Kidney epithelial cell (primary cell): ENCODE measurements at places on chromosomes 2 and 18.

- DNase-seq, result no peak
These were observed 60.1 kb downstream of the POLR1A start for GRCh38 chr2:86045541-86045940.

DNA sequence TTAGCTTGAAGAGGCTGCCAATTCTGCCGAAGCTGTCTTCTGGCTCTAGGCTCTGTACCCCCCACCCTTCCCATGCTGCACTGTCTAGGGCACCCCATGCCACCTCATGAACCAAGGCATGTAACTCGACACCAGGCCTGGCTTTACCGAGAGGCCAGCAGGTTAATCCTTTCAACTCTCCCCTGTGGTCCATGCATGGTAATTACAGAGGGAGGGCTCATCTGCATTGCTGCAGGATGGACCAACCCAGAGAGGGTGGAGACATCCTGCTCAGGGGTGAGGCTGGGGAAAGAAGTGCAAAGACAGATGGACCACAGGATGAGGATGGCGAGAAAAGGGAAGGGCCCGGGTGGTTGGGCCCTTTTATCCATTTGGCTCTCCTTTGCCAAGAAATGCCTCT, 65.8 kb downstream of the KCTD1 start:
- no peak for DNase-seq

- no peak for DNase-seq
These were observed 6.2 kb upstream of the MGAT5 start for GRCh38 chr2:134247679-134248078.

GRCh38 chr18:74567822-74568221, 29.8 kb upstream of the ZNF407 start:
- DNase-seq, result no peak

DNA sequence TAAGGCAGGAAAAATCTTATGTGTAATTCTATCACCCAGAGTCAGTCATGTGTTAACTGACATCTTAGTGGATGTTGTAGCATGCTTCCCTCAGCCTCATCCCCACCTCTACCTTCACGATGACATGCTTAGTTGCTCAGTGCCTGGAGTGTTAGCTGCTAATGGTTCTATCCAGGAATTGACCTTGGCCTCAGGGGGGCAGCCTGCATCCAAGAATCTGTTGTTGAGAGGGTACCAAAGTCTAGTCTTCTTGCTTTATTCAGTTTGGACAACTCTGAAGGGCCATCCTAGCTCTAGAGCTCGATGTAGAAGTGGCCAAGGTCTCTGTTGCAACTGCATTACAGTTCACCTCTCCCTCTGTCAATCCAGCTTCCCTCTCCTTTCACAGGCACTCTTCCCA, 61.2 kb downstream of the ACYP2 start:
- DNase-seq, result no peak

- no peak for DNase-seq
These were observed 11.3 kb downstream of the HYCC2 start for GRCh38 chr2:201059961-201060755.

DNA sequence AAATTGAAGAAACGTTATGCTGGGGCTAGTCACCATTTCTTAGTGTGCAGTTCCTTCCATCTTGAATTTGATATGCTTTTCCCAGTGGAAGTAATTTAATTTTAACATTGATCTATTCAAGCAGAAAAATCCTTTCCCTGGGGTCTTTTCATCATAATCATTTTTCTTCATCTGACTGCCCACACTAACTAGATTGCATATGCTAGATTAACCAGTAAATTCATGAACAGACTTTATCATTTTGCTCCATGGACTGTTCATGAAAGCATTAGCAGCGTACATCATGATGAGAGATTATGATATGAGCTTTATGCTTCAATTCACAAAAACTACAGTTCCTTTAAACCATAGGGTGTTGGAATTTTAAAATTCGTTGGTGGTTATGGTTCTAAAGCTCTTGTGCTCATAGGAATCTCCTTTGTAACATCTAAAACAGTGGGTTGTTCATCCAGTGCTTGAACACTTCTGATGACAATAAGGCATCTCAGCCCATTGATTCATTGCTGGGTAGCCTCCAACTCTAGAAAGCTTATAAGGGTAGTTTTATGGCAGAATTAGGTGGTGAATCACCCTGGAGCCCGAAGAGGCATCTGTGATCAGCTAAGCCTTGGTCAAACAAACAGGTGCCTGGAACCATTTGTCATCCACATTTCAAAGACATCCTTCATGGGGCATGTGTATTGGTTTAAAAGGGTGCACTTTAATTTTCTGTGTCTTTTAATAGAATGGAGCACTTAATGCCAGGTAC, 77.2 kb upstream of the NDUFV2 start:
- DNase-seq, result peak; percentile 37

DNA sequence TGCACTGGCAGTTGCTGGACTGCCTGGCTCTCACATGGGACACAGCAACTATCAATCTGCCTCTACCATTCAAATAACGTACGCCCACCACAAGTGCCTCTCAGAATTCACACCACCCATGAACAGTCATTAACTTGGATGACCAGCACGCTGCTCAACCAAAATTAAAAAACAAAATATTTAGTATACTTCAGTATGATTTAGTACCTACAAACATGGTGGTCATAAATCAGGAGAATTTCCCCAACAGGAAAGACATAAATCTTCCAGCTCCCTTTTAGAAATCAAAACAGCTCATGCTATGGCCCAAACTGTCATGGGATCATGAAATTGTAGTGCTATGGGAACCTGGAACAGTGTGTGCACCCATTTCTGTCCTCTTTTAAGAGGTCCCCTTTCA, 317.4 kb upstream of the ETAA1 start:
- no peak for DNase-seq

DNA sequence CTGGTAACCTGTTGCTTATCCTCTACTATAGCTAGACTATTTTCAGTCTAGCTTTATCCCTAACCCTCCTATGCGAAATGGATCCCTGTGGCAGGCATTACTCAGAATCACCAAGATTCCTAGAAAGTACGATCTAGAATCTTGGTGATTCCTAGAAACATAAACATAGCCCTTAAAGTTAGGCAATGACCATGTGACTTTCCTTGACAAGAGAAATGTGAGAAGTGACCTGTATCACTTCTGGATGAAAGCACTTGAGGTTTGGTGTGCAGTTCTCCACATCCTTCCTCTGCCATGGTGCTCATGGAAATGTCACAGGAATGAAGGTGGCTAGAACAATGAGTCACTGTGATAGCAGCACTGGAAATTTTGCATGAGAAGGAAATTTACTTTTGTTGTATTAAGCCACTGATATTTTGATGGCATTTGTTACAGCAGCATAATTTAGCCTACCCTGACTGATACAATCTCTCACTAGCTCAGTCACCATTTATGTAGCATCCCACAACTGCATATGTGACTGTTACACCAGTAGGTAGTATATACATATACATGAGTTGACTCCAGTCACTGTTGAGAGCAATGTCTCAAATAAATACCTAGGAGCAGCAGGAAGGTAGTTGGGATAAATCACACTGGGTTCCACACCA, 68.3 kb upstream of the MAPRE2 start:
- no peak for DNase-seq

DNA sequence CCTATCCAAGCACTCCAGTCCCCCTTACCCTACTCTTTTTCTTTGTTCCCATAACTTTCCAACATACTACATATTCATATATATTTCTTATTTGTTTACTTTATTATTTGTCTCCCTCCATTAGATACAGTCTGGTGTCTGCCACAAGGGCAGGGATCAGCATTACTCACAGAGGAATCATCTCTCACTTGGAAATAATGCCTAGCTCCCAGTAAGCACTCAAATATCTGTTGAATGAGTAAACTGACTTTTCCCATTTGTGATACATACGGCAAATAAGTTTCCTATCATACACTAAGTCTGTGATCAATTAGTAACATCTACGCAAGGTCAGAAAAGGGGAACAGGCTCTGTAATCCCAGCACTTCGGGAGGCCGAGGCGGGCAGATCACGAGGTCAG, 18.7 kb downstream of the C1D start:
- DNase-seq, result no peak

GRCh38 chr18:6107794-6108193, 212.5 kb upstream of the TMEM200C start:
- DNase-seq, result no peak

DNA sequence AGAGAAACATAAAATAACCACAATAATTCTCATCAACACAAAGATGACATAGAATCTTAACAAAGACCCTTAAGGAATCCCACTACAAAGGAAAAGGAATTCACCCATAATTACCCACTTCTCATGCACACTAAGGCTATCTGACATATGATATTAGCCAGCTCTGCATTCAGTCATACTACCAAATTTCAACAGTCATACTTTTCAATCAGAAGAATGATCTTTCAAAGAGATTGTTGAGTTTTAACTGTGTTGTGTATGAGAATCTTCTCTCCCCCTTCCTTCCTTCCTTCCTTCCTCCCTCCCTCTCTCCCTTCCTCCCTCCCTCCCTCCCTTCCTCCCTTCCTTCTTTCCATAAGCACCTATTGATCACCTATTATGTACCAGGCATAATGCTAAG, 17.0 kb downstream of the FZD7 start:
- no peak for DNase-seq

DNA sequence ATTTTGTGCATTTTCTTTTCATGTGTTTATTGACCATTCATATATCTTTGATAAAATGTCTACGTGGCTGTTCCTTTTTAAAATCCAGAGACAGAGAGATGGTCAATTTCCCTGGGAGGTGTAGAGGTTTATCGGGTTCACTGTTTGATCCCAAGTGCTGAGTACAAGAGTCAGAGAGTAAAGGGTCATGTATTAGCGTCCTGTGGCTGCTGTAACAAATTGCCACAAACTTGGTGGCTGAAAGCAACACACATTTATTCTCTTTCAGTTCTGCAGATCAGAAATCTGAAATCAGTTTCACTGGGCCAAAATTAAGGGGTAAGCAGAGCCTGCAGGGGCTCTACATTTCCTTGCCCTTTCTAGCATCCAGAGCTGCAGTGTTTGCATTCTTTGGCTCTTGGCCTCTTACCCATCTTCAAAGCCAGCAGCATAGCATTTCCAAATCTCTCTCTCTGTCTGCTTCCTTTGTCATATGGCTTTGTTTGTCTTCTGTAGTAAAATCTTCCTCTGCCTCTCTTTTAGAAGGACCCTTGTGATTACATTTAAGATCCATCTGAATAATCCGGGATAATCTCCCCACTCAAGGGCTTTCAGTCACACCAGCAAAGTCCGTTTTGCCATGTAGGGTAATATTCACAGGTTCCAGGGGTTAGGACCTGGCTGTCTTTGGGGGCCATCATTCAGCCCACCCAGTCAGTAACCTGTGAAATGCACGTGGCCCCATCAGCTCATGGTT, 49.9 kb downstream of the TMEM17 start:
- no peak for DNase-seq

- DNase-seq, result no peak
These were observed 17.4 kb upstream of the CREB1 start for GRCh38 chr2:207512356-207512755.

DNA sequence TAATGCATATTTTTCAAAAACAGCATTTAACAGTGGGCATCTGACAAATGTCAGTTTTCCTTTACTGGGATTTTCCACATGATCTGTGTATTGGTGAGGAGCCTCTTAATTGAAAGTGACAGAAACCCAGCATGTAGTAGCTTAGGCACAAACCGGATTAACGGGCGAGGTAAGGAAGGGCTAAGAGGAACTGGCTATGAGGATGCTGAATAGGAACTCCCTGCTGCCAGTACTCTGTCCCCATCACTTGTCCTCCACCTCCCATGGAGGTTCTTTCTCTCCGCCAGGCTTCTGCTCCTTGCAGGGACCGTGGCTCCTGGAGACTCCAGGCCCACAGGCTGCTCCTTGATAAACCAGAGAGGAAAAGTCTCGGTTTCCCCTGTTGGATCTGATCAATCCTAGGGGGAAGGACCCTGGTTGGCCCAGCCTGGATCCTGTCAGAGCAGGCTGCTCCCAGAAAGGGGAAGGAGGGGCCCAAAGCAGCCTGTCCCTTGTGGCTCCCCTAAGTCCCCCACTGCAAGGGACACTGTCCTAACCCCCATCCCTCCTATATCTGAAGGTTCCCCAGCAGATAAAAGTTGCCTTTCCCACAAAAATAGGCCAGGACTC, 10.3 kb downstream of the TEX44 start:
- no peak for DNase-seq

- no peak for DNase-seq
These were observed 77.6 kb downstream of the RBMS1 start for GRCh38 chr2:160415991-160416390.

- DNase-seq, result no peak
These were observed 110.6 kb upstream of the PXDN start for GRCh38 chr2:1854729-1855547.

DNA sequence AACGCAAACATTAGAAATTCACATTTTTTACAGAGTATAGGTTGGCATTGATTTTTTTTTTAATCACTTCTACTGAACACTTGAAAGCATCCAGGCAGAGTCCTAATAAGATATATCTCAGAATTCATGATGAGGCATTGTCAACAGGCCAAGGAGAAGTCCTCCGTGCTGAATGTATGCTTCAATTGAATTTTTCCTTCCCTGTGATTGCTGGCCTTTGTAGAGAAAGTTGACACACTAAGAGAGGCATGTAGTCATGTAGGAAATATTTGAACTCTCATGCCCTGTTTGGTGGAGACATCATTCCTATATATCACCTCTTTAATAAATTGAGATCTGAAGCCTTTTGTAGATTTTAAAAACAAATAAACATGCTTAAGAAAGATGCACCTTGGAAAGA, 844.9 kb downstream of the CPS1 start:
- no peak for DNase-seq

- DNase-seq, result peak; percentile 1
These were observed 386.7 kb upstream of the CDH7 start for GRCh38 chr18:65363911-65364632.

DNA sequence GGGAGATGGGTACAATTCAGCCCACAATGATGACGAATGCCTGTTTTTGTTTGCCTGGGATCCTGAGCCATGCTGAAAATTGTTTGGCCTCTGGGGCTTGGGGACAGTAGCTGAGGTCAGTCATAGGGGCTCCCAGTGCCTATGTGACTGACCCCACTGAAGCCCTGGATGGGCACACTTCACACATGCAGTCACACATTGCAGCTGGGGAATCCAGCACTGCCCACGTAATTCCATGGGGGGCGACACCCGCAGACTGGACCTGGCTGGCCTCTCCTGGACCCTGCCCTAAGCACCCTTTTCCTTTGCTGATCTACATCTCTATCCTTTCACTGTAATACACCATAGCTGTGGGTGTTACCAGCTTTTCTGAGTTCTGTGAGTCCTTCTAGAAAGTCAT, 295.2 kb upstream of the HS6ST1 start:
- no peak for DNase-seq
